ENCODE measurements at places on chromosomes 7 and 10.

DNA sequence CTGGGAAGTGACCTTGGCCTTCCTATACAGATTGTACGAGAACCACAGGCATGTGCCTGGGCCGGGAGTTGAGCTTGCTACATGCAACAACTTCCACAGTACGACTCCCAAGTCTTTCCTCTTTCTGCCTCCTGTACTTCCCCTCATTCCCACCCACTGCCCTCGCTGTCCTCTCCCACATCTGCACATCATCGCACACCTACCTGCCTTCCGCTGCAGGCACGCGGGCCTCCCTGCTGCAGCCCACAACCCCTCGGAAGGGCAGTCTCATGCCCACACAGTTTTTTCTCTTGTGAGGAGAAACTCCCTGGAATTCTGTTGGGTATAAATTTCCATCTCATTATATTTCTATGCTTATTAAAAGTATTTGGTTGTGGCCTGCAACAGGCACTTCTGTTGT lies 117.2 kb downstream of the ACTR3B start:
- H3K27ac ChIP-seq, result no peak overlapping the region
- no peak overlapping the region for H3K4me3 ChIP-seq
- DNase-seq, result no peak
- H3K27me3 ChIP-seq, result no peaks in the 10 kb centered on the region
- H3K4me1 ChIP-seq, result no peaks in the 10 kb centered on the region
- no peaks in the 10 kb centered on the region for H3K36me3 ChIP-seq

DNA sequence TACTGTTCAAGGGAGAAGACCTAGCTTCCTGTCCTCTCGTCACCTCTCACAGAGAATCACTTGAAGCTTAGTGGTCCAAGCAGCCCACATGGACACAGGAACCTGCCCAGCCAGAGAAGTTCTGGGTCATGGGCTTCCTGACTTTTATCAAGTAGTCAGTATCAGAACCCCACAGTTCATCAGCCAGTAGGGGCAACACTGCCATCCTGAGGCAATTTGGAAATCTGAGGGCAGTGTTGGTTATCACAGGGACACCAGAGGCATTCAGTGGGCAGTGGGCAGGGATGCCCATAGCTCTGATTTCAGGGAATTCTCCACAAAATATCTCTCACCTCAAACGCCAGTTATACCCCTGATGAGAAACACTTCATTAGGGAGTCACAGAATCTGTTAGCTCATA lies 22.5 kb upstream of the MGAM2 start:
- no peak overlapping the region for H3K27ac ChIP-seq
- H3K4me1 ChIP-seq, result no peaks in the 10 kb centered on the region
- H3K36me3 ChIP-seq, result no peaks in the 10 kb centered on the region
- no peaks in the 10 kb centered on the region for H3K27me3 ChIP-seq
- DNase-seq, result no peak

- H3K4me1 ChIP-seq, result peaks cover 26% of the 10 kb centered on the region
- no peaks in the 10 kb centered on the region for H3K36me3 ChIP-seq
- no peaks in the 10 kb centered on the region for H3K27me3 ChIP-seq
- no peak overlapping the region for H3K27ac ChIP-seq
- DNase-seq, result no peak
- no peak overlapping the region for H3K4me3 ChIP-seq
Measured at GRCh38 chr10:78584681-78585080, 484.1 kb upstream of the ZMIZ1 start.

DNA sequence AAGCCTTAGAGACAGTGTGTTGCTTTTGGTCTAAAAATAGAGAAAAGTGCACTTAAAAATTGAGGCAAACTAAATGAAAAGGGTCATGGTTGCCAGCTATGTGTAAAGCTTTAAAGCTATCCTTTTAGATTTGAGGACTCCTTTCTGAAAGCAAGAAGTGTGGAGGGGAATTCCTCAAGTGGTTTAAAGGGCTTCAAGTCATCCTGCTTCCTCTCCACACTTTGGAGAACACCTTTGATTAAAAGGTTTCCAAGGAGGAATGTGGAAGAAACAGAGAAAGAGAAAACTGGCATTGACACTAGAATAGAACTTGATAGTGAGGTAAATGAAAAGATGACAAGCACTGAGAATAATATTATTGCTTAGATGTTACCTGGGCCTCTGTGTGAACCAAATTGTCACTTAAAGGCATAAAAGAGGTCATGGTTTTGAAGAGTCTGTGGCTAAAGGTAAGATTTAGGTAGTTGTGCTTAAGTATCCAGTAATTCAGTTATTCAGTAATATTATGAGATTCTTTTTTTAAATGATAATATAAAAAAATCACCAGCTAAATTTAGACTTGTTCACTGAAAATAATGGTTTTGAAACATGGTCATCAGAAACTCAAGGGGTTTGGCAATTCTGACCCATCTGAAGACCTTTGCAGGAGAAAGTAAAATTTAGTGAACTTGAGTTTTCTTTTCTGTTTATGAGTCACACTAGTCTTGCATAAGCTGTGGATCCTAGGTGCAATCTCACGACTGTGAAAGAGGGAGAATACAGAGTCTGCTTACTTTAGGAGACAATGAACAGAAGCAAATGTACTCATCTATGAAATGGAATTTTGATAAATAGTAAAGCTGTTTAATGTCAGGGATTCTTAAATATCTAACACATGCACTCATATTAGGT lies 466.0 kb downstream of the KIF20B start:
- H3K4me1 ChIP-seq, result no peaks in the 10 kb centered on the region
- no peak overlapping the region for H3K27ac ChIP-seq
- no peaks in the 10 kb centered on the region for H3K36me3 ChIP-seq
- DNase-seq, result no peak
- no peak overlapping the region for H3K4me3 ChIP-seq

GRCh38 chr7:105003872-105004510 lies 10.0 kb upstream of the KMT2E start:
- H3K4me1 ChIP-seq, result peaks cover 98% of the 10 kb centered on the region
- no peaks in the 10 kb centered on the region for H3K27me3 ChIP-seq
- H3K36me3 ChIP-seq, result no peaks in the 10 kb centered on the region
- H3K27ac ChIP-seq, result peak overlapping the region; percentile 75
- no peak for DNase-seq
- no peak overlapping the region for H3K4me3 ChIP-seq

GRCh38 chr10:19412531-19412930 lies 363.9 kb downstream of the MALRD1 start:
- no peaks in the 10 kb centered on the region for H3K27me3 ChIP-seq
- no peaks in the 10 kb centered on the region for H3K36me3 ChIP-seq
- no peaks in the 10 kb centered on the region for H3K4me1 ChIP-seq
- no peak overlapping the region for H3K27ac ChIP-seq
- H3K4me3 ChIP-seq, result no peak overlapping the region
- DNase-seq, result no peak

GRCh38 chr7:148626828-148627227 lies 36.3 kb downstream of the C7orf33 start:
- H3K36me3 ChIP-seq, result no peaks in the 10 kb centered on the region
- no peaks in the 10 kb centered on the region for H3K27me3 ChIP-seq
- no peaks in the 10 kb centered on the region for H3K4me1 ChIP-seq
- no peak overlapping the region for H3K27ac ChIP-seq

GRCh38 chr10:73076360-73077183 lies 20.1 kb downstream of the P4HA1 start:
- peaks cover 25% of the 10 kb centered on the region for H3K4me1 ChIP-seq
- no peak for DNase-seq
- H3K27me3 ChIP-seq, result no peaks in the 10 kb centered on the region
- H3K4me3 ChIP-seq, result peak overlapping the region; percentile 27
- peak overlapping the region; percentile 74 for H3K27ac ChIP-seq

- peaks cover 37% of the 10 kb centered on the region for H3K4me1 ChIP-seq
- peaks cover 10% of the 10 kb centered on the region for H3K27me3 ChIP-seq
- H3K4me3 ChIP-seq, result peak overlapping the region; percentile 17
Measured at GRCh38 chr7:27204851-27205322, 5.0 kb upstream of the HOXA13 start.

- no peak overlapping the region for H3K27ac ChIP-seq
- H3K27me3 ChIP-seq, result no peaks in the 10 kb centered on the region
- no peaks in the 10 kb centered on the region for H3K36me3 ChIP-seq
- H3K4me1 ChIP-seq, result peaks cover 13% of the 10 kb centered on the region
Measured at GRCh38 chr7:23044581-23044980, 30.7 kb upstream of the HYCC1 start.

Data from esophagus muscularis mucosa (tissue), 4 donors.